Kidney (tissue), 22 donors: ENCODE measurements at places on chromosomes 16 and 17. TPM values are rescaled to one million over a fixed set of nuclear protein-coding genes. Genes with fewer than 3 reads are reported as not detected.

Gene SPAG5
- 123 TPM for polyA plus RNA-seq

Gene MMP28
- polyA plus RNA-seq = 10.3 TPM

Gene AGRP
- polyA plus RNA-seq = 2.7 TPM

Gene TM4SF5
- polyA plus RNA-seq = 31.3 TPM

Gene CNGB1
- not detected for polyA plus RNA-seq

Gene PPY
- not detected for polyA plus RNA-seq

Gene CLDN6
- polyA plus RNA-seq = not detected

Gene TEKT3
- not detected for polyA plus RNA-seq

Gene FOXL1
- polyA plus RNA-seq = 0.52 TPM

Gene GLP2R
- not detected for polyA plus RNA-seq

Gene ABCC11
- polyA plus RNA-seq = 0.09 TPM

Gene CA10
- 9.8 TPM for polyA plus RNA-seq

Gene MRPL12
- 251 TPM for polyA plus RNA-seq

Gene CD300A
- polyA plus RNA-seq = 3.1 TPM

Gene SMIM22
- polyA plus RNA-seq = 74.2 TPM

Gene PMP22
- 37.0 TPM for polyA plus RNA-seq

Gene RFNG
- 47.3 TPM for polyA plus RNA-seq

Gene CDH8
- polyA plus RNA-seq = not detected

Gene KCTD11
- polyA plus RNA-seq = 7.2 TPM

Gene AANAT
- polyA plus RNA-seq = not detected

Gene ACSF3
- polyA plus RNA-seq = 39.0 TPM

Gene PRSS36
- polyA plus RNA-seq = 1.7 TPM

Gene PYDC1
- not detected for polyA plus RNA-seq

Gene FOXN1
- polyA plus RNA-seq = not detected

Gene ITGAX
- polyA plus RNA-seq = 0.37 TPM

Gene KRTAP16-1
- polyA plus RNA-seq = not detected

Gene DPEP2
- polyA plus RNA-seq = 0.99 TPM

Gene KRT28
- polyA plus RNA-seq = not detected

Gene CD19
- 0.47 TPM for polyA plus RNA-seq

Gene SCPEP1
- polyA plus RNA-seq = 130 TPM

Gene HNF1B
- 84.1 TPM for polyA plus RNA-seq
